ENCODE measurements at places on chromosomes 7 and 10.
A peak's percentile ranks its signal among the peaks of the same experiment; 100 is the strongest.

GRCh38 chr10:33398796-33399195, 64.3 kb upstream of the NRP1 start:
- DNase-seq, result no peak

DNA sequence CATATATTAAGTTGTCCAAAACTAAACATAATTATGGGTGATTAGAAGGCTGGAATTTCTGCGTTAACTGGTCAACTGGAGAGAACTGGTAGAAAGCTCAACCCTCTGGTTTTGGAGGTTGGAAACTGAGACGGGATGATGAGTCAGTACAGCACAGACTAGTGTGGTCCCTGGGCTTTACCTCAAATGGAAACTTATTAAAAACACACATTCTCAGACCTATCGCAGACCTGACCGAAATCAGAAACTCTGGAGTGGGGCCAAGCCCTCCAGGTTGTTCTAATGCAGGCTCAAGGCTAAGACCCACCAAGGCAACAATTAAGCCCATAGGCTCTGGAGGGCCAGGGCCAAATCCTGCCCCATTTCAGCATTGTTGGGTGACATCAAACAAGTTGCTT, 136.9 kb downstream of the KCNMA1 start:
- DNase-seq, result no peak

DNA sequence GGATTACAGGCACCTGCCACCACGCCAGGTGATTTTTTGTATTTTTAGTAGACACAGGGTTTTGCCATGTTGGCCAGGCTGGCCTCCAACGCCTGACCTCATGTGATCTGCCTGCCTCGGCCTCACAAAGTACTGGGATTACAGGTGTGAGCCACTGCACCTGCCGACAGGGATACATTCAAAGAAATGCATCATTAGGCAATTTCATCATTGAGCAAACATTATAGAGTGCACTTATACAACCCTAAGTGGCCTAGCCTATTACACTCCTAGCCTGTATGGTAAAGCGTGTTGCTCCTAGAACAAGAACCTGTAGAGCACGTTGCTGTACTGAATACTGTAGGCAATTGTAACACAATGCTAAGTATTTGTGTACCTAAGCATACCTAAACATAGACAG, 350.3 kb downstream of the GALNT17 start:
- no peak for DNase-seq

- DNase-seq, result peak; percentile 4
Observed at GRCh38 chr7:99860281-99861127, 16.3 kb downstream of the OR2AE1 start.

DNA sequence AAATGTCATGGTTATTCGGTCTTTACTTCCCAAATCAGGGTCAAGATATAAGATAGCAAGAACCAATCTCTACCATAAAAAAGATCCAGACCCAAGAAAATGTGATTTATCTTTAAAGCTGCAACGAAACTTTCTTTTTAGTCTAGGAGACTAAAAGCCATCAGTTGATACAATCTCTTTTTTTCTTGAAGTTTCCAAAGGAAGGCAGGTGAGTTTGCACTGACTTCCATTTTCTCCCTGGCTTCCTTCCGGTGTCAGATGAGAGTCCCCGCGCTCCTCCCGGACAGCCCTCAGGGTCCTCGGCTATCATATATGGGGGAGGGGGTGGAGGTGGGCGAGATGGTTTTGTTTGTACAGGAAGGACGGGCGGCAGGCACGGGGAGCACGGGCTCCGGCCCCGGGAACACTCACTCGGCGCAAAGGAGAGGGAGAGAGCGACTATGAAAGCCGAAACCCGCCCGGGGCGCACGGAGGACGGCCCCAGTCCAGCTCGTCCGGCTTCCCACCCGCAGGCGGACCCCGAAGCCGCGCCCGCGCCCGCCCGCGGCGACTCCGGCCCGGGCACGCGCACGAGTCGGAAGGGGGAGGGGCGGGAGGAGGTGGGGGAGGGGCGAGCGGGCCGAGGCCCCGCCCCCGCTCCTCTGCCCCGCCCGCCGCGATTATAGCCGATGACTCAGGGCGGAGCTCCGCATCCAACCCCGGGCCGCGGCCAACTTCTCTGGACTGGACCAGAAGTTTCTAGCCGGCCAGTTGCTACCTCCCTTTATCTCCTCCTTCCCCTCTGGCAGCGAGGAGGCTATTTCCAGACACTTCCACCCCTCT, at the start of gene BAG3:
Gene BAG3, plus strand, starts transcription at position 689 of the 822 bp plus-strand sequence. CDS start 296 bp downstream, outside the sequence.
- DNase-seq, result peak; percentile 84

- DNase-seq, result no peak
Observed at GRCh38 chr10:124377101-124377500, 41.6 kb downstream of the OAT start.

DNA sequence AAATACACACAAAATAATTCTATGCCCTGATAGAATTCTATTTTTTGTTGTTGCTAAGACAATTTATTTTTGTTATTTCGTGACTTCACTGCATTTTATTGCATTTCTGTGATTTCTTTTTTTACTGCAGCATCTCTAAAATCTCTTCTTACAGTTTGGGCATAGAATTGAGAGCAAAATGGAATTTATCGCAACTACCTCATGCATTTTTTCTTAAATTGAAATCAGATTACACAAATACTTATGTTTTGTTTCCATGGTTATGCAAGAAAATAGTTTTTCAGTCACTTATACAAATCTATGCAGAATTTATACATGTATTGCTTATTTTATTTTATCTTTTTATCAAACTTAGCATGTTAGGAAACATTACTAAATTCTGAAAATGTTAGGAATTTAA, 781.8 kb upstream of the LRRTM3 start:
- DNase-seq, result no peak

- no peak for DNase-seq
Observed at GRCh38 chr7:24862461-24862860, 105.2 kb upstream of the GSDME start.

DNA sequence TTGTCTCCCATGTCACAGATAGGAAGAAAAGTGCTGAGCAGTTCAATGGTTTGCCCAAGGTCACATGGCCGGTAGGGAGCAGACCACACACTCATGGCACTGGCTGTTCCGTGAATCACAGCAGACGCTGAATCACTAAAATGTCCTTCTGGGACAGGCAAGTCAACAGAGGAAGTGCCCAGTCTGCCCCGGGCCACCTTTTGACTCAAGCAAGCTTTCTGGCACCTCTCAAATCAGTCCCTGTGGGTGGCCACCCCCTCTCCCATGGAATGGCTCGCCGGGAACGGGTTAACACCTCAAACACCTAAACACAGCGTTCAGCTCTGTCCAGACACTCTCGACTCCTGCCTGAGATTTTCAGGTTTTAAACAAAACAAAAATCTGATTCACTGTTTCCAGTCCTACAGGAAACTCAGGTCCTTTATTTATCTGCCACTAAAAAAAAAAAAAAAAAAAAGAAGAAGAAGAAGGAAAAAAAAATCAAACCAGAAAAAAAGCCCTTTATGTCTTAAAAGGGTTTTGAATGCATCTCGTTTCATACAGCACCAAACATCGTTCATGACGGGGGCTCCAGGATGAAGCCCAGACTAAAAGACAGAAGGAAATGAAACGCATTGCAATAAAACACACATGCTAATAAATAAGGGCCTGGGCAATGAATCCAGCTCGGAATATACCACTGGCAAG, 15.5 kb downstream of the CARD11 start:
- DNase-seq, result peak; percentile 90

DNA sequence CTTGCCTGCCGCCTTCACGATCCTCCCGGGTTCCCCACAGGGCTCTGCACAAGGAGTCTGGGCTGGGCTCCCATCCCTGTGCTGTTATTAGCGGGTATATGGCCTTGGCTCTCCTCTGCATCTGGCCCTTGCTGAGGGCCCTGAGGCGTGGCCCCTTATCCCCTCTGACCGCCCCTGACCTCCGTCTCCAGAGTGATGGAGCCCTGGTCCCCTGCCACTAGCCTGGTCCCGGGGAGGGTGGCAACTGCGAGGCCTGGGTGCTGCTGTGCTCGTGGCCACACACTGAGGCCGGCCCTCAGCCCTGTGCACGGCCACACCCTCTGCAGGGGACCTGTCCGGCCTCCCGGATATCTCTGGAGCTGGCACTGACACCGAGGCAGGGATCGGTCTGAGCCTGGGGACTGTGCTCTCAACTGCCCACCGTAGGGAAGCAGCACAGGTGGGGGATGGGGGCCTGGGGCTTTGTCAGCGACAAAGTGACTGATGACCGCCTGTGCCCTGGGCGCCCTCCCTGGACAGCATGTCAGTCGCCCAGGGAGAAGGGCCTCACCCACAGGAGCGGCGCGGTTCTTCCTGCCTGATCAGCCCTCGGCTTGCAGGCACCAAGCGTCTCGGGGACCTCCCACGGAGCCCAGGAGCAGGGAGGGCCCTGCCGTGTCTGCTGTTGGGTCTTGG, 72.4 kb downstream of the NKX6-2 start:
- no peak for DNase-seq

DNA sequence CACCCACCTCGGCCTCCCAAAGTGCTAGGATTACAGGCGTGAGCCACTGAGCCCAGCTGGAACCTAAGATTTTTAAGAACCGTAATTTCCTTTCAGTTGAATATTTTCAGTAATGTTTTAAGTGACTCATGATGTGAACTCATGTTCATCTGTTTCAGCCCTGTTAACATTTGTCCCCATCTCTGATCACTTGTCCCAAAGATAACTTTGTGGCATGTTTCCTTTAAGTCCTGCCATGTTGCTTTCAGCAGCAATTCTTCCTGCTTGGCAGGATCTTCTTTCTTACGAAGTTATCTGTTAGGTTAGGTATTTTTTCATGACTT, 19.3 kb downstream of the ZRANB1 start:
- no peak for DNase-seq

- DNase-seq, result no peak
Observed at GRCh38 chr10:46550795-46551700, 5.4 kb downstream of the GPRIN2 start.

DNA sequence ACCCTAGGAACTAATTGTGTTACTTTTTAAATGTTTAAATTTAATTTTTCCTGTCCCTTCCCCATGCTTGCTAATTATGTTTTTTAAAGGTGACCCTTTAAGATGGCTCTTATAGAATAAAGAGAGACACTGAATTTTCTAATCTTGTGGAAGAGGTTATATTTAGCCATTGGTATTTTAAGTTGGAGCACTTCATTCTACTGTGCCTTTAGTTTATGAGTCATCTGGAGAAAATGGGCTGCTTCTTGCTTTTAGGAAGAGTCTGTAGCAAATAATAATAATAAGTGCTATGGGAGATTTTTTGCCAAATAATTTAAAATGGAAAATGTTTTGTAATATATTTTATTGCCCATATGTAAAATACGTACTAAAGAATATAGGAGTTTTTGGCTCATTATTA, 139.7 kb downstream of the ADK start:
- DNase-seq, result peak; percentile 21

DNA sequence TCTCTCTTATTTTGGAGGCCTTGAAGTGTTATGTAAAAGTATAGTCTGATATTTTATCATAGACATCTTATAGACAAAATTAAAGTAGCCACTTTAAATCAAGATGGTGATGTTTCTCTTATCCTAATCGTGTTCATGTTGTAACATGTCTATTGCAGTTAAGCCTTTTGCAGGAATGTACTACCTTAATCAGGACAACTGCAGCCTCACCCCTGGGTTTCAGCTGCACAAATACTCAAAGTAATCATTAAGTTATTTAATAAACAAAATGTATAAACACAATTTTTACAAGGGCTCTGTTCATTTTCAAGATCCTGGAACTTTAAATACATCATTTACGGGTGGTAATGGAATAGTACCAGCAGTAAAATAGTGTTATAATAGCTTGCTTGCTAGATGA, 14.4 kb upstream of the KIF5B start:
- DNase-seq, result no peak

DNA sequence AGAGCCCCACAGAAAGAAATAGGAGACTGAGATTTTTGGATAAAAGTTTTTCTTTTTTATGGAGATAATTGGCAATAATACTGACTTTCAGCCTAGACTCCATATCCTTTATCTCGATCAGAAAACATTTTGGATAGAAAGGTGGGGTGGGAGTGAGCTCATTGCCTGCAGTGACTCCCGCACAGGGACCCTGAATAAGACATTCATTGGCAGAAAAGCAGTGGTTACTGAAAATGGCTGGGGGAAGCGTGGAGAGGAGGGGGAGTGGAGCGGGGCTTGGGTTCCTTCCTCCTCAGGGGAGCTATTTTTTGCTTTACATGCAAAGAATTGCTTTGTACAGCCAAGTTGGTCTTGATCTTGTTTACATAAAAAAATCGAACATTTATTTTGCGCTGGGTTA, 90.4 kb upstream of the BMPER start:
- DNase-seq, result peak; percentile 46

- peak; percentile 18 for DNase-seq
Observed at GRCh38 chr7:139875821-139876241, 46.8 kb downstream of the TBXAS1 start.

DNA sequence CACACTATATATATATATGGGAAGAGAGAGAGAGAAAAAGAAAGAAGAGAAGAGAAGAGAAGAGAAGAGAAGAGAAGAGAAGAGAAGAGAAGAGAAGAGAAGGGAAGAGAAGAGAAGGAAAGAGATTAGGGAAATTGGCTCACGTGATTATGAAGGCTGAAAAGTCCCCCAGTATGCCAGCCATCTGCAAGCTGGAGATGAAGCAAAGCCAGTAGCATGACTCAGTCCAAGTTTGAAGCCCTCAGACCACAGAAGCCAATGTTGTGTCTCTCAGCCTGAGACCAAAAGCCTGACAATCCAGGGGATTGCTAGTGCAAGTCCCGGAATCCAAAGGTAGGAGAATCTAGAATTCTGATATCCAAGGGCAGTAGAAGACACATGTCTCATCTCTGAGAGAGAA, 206.3 kb upstream of the PRSS1 start:
- DNase-seq, result no peak

DNA sequence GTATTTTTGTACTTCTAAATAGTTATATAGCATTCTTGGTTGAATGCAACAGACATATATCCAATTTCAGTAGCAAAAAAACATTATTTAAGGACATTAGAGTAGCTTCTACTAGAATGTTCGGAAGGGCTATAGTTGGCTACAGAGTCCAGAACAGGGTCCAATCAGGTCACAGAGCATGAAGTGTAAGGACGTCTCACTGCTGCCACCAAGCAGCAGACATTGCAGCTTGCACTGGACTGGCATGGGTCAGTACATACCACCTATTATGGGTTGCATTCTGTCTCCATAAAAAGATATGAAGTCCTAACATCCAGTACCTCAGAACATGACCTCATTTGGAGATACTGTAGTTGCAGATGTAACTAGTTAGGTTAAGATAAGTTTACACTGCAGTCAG, 87.3 kb downstream of the LHFPL3 start:
- DNase-seq, result no peak

GRCh38 chr7:20964281-20964918, 177.7 kb upstream of the SP8 start:
- DNase-seq, result no peak

All from endothelial cell of umbilical vein (primary cell).